Left cardiac atrium (tissue), 4 donors: ENCODE measurements at places on chromosomes 6 and 20. TPM values are rescaled to one million over a fixed set of nuclear protein-coding genes. Genes with fewer than 3 reads are reported as not detected.

- DNase-seq = no peak
These were observed 36.3 kb upstream of the SPDEF start for GRCh38 chr6:34592208-34592952.

DNA sequence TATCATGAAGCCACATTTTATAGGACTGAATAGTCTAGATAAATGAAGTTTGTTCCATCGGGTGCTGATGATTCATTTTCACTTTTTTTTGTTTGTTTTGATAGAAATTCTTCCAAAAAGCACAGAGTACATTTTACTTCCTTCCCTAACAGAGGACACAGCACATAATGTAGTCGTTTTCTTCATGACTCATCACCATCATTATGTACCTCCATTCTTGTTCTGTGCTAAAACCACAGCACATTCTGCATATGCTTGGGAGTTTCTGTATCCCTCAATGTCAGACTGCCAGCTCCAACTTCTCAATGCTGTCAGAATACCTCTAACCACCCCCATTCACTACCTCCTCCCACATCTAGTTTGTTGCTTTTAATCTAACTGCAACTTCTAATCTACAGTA is 1004.9 kb upstream of the ADGRB3 start:
- no peak for DNase-seq

DNA sequence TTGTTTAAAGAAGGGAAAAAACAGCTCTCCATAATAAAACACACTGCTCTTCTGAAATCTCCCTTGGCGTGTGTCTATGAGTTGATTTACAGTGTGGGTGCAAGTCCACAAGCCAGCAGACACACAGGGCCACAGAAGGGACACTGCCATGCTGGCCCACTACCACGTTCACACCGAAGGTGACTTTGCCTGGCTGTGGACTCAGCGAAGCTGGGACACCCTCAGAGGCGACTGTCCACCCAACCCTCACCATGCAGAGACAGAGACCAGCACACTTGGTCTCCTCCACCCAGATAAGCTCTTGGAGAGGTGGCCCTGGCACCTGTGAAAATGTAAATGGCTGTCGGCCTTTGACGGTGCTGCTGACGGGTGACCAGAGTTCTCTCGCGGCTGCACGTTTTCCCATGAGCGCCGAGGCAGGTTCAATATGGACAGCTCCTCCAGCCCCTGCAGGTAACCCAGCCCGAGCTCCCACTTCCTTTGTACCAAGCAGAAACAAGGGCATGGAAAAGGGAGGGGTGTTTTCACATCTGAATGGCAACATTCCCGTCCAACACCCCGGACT is 78.0 kb downstream of the YTHDF1 start:
- DNase-seq = no peak

ZBTB12 gene
- total RNA-seq = 2.5 TPM
